NCI-H345 (cell line): ENCODE measurements at places on chromosomes 13 and 19.

- no peak for DNase-seq
Observed at GRCh38 chr13:113875837-113876281, 12.0 kb upstream of the GAS6 start.

GRCh38 chr13:43347877-43348276, 324.5 kb downstream of the DNAJC15 start:
- no peak for DNase-seq

- no peak for DNase-seq
Observed at GRCh38 chr13:24854311-24854710, 90.3 kb downstream of the RNF17 start.

DNA sequence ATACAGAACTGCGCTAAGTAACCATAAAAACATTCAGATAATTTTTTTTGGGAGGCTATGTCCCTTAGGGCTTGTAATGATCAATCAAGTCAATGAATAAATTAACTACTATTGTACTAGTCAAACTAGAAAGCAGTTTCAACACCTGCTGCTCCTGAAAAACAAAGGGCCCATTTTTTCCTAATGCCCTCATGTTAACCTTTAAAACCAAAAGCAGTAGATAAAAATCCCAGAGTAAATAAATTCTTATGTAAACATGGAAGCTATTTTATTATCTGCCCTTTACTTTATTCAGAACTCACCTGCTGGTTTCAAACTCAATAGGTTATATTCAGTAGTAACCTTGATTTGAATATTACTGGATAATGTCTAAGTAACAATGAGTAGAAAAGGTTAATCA, 159.5 kb upstream of the STARD13 start:
- no peak for DNase-seq

- DNase-seq = no peak
Observed at GRCh38 chr19:19533841-19534240, 4.2 kb upstream of the CILP2 start.

- DNase-seq = no peak
Observed at GRCh38 chr19:6103217-6103644, 7.1 kb downstream of the RFX2 start.

DNA sequence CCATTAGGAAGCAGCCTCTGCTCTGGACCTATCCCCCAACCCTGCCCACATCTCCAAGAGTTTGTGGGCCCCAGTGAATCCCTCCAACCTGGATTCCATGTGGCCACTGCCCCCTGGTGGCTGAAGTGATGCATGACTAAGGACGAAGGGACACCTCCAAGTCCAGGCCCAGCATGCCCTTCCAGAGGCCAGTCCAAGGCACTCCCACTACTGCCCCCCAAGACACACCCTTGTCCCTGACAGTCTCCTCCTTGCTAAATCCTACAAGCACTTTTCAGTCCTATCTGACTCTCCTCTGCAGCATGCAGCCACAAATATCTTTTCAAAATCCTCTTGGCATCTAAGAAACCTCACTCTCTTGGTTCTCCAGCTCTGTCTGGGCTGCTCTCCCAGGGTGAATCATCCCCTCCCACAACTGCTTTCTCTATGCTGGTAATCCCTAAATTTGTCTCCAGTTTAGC, 33.0 kb downstream of the DEDD2 start:
- DNase-seq = peak; percentile 64

DNA sequence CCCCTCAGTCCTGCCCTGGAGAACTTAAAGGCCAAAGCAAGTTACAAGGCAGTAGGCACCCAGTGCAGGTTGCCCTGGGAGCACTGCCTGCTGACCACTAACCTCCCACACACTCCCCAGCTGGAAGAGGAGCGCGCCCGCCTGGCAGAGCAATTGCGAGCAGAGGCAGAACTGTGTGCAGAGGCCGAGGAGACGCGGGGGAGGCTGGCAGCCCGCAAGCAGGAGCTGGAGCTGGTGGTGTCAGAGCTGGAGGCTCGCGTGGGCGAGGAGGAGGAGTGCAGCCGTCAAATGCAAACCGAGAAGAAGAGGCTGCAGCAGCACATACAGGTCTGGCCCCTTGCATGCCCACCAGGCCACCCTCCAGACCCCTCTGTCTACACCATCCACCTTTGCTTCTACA, 61.1 kb downstream of the KCNC3 start:
- no peak for DNase-seq

- no peak for DNase-seq
Observed at GRCh38 chr19:45423033-45423588, 606 bp downstream of the ERCC1 start.

- DNase-seq = no peak
Observed at GRCh38 chr19:33303791-33304345, 1.5 kb upstream of the CEBPA start.

DNA sequence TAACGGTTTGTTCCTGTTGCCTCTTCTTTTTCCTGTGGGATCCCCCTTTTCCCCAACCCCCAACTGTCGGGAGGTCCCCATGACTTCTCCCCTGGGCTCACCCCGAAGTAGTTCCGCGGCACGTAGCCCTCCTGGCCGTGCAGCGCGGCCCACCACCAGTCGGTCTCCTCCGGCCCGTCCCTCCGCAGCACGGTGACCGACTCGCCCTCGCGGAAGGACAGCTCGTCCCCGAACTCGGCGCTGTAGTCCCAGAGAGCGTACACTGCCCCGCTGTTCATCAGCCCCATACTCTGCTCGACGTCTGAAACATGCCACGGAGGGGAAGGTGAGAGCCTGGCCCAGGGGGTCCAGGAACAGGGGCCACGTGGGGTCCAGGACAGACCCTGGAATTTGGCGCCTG, 12.1 kb upstream of the ERCC2 start:
- DNase-seq = no peak

DNA sequence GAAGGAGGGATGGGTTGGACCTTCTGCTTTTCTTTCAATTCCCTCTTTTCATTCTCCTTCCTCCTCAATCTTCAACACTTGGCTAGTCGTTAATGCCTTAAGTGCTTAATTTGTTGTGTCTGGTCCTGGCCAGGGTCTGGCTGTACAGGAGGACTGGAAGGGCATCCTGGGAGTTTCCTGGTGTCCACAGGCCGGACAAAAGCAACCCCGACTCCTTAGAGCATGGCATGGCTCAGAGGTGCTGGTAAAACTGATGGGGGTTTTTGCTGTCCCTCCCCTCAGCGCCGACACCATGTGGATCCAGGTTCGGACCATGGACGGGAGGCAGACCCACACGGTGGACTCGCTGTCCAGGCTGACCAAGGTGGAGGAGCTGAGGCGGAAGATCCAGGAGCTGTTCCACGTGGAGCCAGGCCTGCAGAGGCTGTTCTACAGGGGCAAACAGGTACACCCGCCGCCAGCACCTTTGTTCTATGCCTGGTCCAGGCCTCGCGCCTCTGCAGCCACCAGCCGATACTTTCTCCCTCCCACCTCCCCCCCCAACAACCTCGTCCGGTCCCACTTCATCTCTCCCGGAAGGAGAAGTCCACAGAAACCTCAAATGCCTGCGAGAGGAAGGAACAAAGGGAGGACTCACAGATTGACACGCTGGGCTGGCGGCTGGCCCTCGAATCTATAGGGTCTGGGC, 1.4 kb downstream of the UHRF1 start:
- no peak for DNase-seq
